Central memory CD8-positive, alpha-beta T cell (primary cell): ENCODE measurements at places on chromosomes 3 and 15.

DNA sequence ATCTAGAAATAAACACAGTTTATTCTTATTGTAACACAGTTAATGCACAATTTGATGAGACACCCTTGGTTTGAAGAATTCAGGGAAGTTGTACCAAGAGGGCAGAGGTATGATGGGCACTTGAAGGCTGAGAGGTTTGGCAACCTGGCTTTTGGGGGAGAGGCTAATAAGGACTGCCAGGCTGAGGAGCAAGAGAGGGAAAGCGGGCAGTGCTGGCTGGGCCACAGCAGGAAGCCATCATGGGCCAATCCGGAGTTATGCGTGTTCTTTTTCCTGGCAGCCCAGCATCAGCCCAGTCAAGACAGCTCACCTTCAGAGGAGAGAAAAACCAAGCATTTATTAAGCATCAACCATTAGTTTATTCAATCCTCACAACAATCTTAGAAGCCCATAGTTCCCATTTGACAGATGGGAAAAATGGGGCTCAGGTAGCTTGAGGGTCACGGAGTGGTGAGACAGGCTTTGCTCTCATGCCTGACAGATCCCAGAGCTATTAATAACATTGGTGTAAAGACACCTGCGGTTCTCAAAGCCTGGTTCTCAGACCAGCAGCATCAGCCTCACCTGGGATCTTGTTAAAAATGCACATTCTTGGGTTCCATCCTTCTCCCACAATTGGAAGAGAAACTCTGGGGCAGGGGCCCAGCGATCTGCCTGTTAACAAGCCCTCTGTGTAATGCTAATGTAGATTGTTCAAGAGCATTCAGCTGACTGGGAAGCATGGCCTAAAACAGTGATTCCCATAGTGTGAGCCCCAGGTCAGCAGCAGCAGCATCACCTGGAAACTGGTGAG, 183.7 kb downstream of the NTRK3 start:
- no peak for DNase-seq

DNA sequence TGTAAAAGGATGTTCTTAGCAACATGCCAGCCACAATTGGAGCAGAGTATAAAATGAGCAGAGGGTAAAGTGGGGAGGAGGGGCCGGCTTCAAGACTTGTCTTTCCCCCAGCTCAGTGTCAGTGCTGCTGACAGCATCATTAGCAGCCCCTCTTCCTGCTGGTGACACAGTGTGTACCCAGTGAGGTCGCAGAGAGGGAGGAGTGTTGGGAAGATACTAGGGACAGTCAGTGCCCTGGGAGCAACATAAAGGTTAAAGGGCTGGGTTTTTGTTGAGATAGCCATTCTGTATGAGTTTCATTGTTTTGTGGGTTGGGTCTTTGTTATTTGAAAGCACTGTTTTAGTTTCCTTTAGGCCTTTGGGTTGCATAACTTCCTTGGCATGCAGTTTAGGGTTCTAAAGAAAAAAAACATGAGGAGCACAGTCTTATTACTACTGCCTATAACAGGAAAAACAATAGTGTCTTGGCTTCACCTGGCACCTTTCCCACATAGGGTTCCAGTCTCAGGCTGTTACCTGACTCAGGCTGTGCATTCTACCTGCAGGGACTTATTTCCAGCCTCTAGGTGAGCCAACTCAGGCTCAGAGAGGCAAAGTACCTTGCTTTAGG, 94.1 kb upstream of the SKOR1 start:
- DNase-seq = no peak

DNA sequence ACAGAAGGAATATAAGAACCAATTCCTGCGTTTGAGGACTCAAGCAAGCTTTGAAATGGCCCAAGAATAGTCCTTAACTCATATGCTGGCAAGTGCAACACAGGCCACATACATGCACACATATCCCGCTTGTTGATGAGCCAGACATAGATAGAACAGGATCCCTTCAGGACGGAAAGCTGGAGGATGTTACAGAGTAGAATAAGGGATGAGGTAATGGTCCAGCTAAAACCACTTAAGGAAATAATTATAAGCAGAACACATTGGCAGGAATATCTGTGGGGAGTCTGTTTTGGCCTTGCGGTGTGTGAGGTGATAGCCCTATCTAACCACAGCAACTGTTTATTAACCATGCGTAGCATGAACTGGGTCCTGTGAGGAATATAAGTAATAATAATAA, 25.0 kb downstream of the SCG3 start:
- DNase-seq = no peak

DNA sequence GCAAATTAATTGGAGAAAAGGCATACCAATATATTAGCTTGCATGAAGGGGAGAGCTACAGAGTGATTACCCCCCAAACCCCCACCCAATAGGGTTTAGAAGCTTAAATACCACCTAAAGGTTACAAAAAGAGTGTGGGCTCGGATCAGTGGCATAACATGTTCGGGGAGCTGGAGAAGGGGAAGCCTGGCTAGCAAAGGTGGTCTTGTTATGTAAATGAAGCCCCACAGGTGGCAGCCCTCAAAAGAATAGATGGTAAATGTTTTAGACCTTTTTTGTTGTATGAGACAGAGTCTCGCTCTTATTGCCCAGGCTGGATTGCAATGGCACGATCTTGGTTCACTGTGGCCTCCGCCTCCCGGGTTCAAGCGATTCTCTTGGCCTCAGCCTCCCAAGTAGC, 10.9 kb upstream of the PXK start:
- no peak for DNase-seq

- no peak for DNase-seq
Observed at GRCh38 chr15:73925848-73926218, 429 bp upstream of the LOXL1 start.

GRCh38 chr15:67173786-67174185, 80.7 kb downstream of the AAGAB start:
- no peak for DNase-seq

DNA sequence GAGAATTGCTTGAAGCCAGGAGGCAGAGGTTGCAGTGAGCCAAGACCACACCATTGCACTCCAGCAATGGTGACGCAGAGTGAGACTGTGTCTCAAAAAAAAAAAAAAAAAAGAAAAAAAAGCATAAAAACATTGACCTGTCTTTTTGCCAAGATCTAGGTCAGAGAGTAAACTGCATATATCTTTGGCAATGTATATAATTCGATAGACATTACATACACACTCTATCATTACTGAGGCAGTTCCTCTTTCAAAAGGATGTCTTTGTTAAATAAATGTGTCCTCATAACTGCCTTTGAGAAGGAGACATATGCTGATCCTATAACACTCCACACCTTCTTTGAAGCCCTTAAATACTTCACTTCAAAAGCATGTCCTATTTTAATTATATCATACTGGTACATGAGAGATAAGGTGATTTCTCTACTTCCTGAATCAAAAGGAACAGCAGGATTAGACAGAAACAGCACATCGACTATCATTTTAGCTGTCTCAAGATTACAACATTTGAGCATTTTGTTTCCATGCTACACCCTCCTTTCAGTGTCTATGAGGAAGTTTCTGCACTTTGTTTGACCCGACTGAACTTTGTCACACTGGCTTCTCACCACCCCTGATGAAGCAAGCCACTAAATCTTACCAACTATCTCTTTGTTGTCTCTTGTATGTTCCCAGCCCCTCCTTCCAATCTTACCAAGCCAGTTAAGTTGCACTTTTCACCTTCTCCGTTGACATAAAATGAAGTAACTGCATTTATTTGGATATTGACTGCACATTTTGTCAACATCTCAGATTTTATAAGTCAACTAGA, 335.8 kb downstream of the MECOM start:
- no peak for DNase-seq

- no peak for DNase-seq
Observed at GRCh38 chr3:50599716-50600118, 11.9 kb downstream of the CISH start.
